Activated CD4-positive, alpha-beta memory T cell treated with anti-CD3 and anti-CD28 coated beads for 36 hours (primary cell): ENCODE measurements at places on chromosomes 6 and 20. TPM values are rescaled to one million over a fixed set of nuclear protein-coding genes. Genes with fewer than 3 reads are reported as not detected.

DNA sequence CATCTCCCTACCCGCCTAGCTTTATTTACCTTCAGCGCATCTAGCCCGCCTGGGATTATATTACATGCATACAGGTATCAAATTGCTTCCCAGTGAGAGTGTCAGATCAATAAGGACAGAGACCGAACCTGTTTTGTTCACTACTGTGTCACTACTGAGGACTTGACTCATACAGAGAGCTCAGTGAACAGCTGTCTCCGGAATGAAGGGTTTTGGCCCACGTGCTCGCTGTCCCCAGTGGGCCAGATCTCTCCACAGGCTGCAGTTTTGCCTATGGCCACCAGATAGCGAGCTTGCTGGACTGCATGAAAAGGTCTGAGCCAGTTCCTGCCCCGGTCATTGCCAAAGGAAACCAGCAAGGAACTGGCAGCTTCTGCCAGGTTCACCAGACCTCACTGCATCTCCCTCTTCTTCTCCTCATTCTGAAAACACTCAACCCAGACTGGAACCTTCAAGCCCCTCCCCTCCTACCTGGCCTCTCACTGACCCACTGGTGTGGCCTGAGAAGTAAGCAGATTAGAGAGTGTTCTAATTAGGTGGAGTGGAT lies 150.8 kb downstream of the ZMYND8 start:
- peak; percentile 12 for DNase-seq

- no peak for DNase-seq
These were observed 24.9 kb downstream of the DEFB125 start for GRCh38 chr20:112396-112795.

GRCh38 chr6:133764008-133764753 lies 124.7 kb upstream of the TCF21 start:
- DNase-seq = no peak

DNA sequence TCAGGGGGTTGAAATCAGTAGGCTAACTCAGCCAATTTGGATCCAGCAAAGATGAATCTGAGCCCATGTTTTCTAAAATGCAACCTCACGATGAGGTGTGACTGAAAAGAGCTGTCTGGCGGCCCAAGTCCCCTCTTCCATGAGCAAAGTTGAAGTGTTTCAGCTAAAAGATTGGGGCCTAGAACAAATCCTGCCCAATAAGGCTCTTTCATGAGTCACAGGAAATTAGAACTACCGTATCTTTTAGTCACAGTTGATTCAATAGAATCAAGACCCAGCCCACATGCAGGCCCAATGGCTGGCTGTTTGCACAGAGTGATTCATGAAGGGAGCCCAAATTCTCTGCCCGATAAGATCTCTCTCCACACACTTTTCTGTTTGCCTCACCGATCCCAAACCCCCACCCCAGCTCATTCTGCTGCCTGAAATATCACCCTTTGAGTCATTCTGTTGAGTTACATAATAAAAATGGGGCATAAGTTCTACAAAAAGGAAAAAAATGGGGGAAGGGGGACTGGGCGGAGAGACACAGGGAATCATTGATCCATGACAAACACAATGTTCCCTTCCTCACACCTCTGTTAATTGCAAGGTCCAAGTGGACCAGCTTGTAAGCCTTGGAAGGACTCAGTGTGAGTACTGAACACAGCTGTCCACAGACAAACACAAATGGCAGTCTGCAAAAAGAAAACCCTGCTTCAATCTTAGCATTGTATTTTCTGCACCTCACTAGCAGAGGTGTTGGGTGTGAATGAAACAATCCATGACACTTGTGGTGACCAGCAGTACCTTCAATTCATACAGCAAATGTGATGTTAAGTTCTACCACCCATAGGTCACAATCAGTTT lies 13.8 kb downstream of the FOXQ1 start:
- DNase-seq = peak; percentile 12

DNA sequence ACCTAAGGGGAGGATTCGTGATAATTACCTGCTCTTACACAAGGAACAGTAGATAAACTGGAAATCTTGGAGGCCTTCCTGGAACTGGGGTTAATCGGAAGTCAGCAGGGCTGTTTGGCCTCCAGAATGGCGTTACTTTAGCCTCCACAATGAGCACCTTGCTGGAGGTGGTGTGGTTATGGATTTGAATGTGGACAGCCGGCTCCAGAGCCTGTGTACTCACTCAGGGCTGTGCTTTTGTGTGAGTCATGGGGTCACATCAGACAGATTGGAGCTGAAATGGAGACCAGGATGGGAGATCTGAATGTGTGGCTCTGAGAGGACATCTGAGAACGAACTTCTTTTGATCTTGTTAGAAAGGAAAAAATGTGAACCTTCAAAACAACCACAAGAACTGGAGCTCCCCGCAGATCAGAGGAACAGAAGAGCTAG lies 30.4 kb downstream of the IGF2R start:
- DNase-seq = peak; percentile 27

DNA sequence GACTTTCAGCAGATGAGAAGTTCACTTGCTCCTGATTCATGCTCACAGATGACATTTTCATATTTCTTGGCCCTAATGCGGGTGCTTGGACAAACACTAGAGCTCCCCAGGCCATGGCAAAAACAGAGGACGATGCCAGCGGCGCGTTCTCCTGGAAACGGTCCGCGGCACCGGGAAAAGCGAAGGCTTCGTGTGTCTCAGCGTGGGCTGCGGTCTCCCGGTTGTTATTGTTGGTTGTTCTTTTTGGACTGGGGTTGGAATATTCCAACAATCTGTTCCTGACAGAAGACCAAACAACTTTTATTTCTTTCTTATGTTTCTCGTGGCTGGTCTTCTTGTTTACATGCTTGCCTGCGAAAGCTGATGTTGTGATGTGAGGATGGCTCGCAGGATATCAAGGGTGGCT lies 46.8 kb upstream of the NEDD9 start:
- DNase-seq = no peak

- peak; percentile 15 for DNase-seq
These were observed 147.1 kb upstream of the SASH1 start for GRCh38 chr6:148195511-148195910.

DNA sequence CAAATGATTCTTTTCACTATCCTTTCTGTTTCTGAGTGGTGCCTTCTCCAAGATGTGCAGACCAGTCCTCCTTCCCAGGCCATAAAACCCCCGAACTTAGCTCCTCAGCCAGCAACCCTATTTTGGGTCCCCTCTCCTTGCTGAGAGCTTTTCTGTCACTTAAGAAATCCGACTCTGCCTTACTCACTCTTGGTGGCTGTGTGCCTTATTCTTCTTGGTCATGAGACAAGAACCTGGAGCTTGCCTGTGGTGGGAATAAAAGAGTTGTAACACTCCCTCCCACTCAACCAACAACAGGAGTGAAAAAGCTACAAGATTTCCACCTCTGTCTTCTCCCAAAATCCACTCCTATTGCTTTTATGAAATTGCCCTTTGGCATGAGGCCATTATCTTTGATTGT lies 62.6 kb downstream of the RPS12 start:
- DNase-seq = no peak

DNA sequence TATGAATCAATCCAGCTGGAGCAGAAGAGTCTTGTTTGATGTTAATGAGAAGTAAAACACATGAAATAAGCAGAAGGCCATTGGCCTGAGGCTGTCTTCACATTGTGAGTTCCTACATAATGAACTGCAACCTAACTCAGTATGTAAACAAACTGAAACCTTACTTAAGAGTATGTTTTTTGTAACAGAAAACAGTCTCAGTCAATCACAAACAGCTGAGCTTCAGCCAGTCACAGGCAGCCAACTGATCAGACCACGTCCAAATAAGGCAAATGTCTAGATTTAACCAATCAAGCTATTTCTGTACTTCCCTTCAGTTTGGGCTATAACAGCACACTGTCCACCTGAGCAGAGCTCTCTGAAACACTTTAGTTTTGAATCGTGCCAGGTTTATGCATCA lies 234.7 kb downstream of the TRDN start:
- no peak for DNase-seq

DNA sequence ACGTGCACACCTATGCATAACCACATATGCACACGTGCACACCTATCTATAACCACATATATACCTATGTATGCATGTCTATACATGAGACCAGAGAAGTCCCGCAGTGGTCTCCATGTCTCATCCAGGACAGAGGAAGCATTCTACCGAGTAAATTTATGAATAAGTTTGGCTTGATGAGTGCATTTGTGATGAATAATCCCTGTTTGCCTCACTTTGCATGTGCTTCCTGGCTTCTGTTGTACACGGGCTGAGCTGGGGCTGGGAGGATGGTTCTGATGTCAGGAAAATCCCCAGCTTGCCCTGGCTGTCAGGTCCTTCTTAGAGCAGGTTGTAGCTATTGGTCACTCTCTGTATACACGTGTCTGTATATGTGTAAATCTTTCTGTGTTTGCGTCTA lies 157.6 kb upstream of the RPS6KA2 start:
- no peak for DNase-seq

DNA sequence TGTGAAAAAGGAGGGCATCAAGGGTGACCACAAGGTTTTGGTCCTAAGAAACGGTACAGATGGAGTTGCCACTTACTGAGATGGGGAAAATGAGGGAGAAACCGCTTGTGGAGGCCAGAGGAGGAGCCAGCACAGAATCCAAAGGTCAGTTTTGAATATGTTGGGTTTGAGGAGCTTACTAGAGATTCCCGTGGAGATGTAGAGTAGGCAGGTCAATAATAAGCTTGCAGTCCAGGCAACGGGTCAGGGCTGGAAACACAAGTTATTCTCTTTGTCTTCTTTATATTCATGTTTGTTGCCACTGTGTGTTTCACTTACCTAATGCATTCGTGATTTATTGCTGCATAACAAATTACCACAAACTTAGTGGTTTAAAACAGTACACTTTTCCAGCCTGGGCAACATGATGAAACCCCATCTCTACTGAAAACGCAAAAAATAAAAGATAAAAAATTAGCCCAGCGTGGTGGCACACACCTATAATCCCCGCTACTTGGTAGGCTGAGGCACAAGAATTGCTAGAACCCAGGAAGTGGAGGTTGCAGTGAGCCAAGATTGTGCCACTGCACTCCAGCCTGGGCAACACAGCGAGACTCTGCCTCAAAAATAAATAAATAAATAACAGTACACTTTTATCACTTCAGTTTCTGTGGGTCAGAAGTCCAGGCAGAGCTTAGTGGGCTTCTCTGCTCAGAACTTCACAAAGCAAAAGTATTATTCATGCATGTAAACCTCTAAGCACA lies 2.7 kb upstream of the BTN3A2 start:
- DNase-seq = no peak

- no peak for DNase-seq
These were observed 59.6 kb downstream of the JARID2 start for GRCh38 chr6:15305496-15305895.

HTR1B gene
- total RNA-seq = not detected

BHLHE23 gene
- total RNA-seq = not detected

- no peak for DNase-seq
These were observed 62.2 kb upstream of the PLEKHG1 start for GRCh38 chr6:150537491-150537890.

- no peak for DNase-seq
These were observed 167.8 kb downstream of the JARID2 start for GRCh38 chr6:15413466-15414234.

GRCh38 chr6:24564081-24564480 lies 69.3 kb downstream of the ALDH5A1 start:
- DNase-seq = no peak

- DNase-seq = no peak
These were observed 338.1 kb downstream of the PREX1 start for GRCh38 chr20:48489656-48490055.

GRCh38 chr20:8423482-8423881 lies 291.4 kb downstream of the PLCB1 start:
- no peak for DNase-seq

- no peak for DNase-seq
These were observed 14.4 kb downstream of the ARMC2 start for GRCh38 chr6:108862479-108863191.

SYNJ2 gene
- total RNA-seq = 32.3 TPM

GRCh38 chr6:139510040-139510790 lies 135.8 kb upstream of the CITED2 start:
- DNase-seq = no peak

DNAAF9 gene
- 2.2 TPM for total RNA-seq

DNA sequence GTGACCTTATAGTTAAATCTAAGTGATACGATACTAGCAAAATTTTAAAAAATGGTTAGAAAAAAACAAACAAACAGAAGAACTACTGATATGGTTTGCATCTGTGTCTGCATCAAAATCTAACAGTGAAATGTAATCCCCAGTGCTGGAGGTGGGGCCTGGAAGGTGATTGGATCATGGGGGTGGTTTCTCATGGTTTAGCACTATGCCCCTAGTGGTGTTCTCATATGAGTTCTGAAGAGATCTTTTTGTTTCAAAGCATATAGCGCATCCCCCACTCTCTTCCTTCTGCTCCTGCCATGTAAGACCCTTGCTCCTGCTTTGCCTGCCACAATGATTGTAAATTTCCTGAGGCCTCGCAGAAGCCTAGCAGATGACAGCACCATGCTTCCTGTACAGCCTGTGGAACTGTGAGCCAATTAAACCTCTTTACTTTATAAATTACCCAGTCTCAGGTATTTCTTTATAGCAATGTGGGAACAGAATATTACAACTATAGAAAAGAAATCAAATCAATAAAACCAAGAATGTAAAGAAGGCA lies 5.4 kb downstream of the FBXL4 start:
- no peak for DNase-seq

GSTA4 gene
- total RNA-seq = 18.5 TPM

HLA-A gene
- 1,413 TPM for total RNA-seq

LY6G6D gene
- not detected for total RNA-seq

DNA sequence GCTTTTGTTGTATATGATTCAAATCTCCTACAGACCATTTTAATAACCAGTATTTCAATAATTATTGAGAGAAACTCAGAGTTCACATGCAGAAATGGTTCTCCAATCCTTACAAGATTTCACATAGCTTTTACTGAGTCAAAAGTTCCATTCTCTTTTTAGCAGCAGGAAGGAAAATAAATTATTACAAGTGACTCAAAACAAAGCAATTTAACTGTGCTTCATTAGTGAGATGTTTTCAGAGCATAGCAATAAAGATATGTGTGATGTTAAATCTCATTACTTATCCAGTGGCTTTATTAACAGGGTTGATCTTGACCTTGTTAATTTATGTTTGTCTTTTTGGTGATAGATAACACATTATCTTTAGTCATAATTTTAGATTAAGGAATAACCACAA lies 22.0 kb downstream of the KIF13A start:
- no peak for DNase-seq

DNA sequence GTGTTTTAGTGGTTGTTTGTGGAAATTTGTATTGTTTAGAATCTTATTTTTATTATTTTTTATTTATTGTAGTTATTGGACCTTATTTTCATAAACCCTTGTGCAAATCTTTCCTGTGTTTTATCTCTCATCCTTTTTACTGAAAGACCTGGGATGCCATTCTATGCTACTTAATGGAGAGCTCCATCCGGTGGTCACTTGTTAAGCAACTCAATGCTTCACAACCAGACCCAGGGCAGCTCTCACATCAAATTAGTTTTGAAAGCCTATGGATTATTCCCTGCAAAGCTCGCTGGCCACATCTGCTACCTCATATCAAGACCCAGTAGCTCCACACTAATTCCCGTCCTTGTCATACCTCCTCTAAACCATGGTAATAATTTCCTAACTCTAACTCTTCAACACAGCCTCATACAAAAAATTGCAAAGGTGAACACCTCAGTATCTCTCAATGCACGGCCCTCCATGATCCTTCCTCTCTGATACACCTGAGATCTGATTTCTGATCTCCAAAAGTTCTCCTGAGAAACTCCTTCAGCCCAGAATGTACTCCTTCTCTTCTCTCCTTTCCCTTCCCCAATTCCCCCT lies 296.6 kb upstream of the MANEA start:
- DNase-seq = no peak
